AML-193 (cell line): ENCODE measurements at places on chromosomes 12 and 14.
A peak's percentile ranks its signal among the peaks of the same experiment; 100 is the strongest.

DNA sequence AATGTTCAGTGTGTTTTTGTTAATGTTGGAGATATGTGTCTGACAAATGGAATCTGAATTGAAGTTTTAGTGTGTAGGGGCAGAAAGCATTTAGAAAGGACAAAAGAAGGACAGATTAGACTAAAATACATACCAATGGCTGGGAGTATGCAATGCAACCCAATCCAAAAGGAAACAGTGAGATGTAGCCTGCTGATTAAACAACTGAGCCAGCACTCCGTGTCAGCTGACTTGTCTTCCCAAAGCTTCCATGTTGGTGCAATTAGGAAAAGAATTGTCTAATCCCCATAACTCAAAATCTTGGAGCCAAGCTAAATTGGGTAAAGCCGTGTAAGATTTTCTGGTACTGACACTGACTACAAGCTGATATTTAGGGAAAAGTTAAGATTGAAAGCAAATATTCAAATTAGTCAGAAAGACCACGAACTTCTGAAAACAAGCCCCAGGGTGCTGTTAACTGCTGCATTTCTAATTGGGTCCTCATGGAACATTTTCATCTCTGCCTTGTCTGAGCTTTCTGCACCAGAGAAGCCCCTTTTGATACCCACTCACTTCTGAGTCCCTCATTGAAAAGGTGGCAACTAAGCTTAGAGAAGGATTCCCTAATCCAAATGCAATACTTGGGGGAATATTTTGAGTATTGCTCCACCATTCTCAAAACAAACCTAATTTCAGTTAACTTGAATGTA is 109.1 kb downstream of the DAD1 start:
- no peak for DNase-seq

DNA sequence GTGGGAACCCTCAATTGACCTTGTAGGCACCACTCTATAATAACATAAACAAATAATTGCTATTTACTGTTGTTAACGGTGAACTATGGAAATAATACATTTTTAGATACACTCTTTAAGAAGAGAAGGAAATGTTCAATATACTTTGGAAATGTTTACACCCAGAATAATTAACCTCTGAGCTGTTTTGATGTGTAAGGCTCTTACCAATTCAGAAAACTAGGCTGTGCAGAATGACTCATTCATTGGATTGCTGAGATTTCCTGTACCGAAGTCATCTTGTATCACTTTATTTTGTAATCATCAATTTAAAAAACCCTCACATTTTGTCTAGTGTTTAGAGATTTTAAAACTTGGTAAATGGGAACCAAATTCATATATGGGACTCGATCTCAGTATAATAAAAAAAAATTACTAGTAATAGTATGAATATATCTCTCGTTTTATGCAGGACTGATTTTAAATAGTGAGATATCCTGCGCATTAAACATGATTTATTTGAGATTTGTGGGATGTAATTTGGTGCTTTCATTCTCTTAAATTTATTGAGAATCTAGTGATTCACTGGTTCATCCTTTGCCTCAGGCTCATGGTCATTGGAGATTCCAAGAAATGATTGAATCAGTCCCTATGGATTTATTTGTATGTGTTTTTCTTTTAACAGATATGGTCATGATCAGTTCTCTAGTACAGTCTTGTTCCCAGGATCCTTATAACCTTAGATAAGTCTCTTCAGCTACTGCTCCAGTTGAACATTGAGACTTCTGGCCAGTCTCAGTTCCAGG is 3.9 kb downstream of the SAMD4A start:
- DNase-seq: no peak

GRCh38 chr14:36773558-36773957 is 111.9 kb downstream of the PAX9 start:
- no peak for DNase-seq

DNA sequence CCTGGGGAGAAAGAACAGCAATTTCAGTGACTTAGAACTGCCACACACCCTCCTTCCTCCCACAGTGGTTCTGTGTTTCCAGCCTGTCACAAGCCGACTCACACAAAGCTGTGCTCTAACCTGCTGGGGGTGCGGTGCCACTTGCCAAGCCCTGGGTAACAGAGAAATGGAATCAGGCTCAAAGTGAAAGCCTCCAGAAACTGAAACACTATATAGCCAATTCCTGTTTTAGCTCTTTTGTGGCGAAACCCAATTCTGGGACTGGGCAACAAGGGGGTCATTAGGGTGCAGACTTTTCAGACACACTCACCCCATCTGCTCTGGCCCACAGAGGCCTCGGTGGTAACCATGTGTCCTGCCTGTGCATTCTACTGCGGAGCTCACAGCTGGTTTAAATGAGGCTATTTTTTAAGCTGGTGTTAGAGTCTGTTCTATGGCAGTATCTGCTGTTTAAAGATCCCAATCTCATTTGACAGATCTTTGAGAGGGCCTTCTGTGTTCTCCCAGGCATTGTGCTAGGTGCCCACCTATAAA is 15.2 kb upstream of the ACTR6 start:
- DNase-seq: no peak

DNA sequence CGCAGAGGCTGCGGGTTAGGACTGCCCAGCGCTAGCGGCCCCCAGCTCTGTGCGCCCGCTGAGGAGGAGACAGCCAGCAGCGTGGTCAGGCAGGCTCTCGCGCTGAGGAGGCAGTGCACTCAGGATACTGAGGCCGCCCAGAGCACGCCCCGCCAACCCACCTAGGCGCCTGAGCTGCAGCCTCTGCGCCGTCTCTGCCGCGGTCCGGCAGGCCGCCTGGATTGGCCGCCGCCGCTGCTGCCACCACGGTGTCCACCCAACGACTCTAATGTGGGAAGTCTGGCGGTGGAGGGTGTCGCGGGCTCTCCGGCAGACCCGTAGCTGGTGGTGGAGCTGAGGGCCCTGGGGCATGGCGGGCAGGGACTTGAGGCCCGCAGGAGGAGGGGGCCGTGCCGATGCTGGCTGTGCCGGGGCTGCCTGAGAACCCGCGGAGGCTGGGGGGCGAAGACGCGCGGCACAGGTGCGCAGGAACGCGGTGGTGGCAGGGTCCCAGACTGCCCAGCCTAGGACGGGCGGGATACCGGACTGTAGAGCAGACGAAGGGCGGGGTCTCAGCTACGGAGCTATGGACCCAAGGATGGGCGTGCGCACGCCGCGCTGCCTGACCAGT is 69.9 kb downstream of the ASCL4 start:
- DNase-seq: no peak

- no peak for DNase-seq
These were observed 20.2 kb downstream of the TMEM229B start for GRCh38 chr14:67468378-67468730.

DNA sequence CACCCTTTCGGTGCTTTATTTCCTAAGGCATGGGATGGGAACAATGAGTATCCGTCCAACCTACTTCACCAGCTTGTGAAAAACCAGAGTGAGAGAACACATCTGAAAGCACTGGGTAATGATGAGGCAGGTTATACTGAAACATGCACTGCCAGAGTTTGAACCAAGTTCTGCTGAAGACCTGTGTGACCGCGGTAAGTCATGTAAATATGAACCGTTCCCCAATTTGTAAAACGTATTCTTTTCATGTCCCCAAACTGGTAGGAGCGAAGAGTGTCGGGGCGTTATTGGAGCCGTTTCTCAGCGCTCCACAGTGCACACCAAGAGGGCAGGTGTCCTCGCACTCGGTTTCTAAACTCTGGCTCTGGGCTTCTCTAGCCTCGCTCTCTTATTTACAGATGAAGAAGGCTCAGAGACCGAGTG is 788 bp upstream of the NGDN start:
- no peak for DNase-seq

DNA sequence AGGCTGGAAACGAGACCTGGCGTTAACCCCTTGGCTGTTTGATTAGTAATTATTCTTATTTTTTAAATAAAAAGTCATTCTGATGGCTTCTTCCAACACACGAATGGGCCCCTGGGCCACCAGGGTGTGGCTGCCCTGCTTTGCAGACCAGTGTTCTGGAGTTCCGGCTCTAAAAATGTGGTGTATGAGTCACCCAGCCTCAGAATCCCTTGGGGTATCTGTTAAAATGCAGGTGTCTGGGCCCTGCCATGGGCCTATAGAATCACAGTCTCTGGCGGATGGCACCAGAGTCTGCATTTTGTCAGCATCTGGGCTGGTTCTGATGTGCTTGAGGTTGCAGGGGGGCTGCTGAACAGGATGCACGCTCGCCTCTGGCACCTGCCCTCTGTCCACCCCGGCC is 2.5 kb upstream of the PSMC1 start:
- DNase-seq: no peak

- no peak for DNase-seq
These were observed 70.5 kb downstream of the EP400 start for GRCh38 chr12:132020292-132020691.

GRCh38 chr12:131923260-131923659 is 5.8 kb upstream of the PUS1 start:
- DNase-seq: no peak

DNA sequence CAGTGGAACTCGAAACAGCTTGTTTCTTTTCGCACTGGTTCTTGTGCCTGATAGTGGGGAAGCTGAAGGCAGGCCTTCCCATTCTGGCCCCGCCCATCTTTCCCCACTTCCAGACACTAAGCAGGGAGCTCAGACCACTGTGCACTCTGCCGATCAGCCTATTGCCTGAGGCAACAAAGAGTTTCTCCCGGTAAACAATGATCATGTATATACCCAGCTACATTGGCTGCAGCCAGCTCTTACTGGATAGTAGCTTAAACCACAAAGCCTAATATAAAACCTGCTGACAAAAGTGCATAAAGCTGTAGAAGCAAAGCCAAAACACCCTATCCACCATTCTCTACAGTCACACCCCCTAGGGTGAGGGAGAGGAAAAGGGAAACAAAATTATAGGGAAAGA is 24.7 kb upstream of the GLIPR1 start:
- DNase-seq: no peak

- no peak for DNase-seq
These were observed 84.7 kb downstream of the GPATCH2L start for GRCh38 chr14:76236172-76237130.

- DNase-seq: no peak
These were observed 174.8 kb downstream of the PELI2 start for GRCh38 chr14:56292970-56293369.

DNA sequence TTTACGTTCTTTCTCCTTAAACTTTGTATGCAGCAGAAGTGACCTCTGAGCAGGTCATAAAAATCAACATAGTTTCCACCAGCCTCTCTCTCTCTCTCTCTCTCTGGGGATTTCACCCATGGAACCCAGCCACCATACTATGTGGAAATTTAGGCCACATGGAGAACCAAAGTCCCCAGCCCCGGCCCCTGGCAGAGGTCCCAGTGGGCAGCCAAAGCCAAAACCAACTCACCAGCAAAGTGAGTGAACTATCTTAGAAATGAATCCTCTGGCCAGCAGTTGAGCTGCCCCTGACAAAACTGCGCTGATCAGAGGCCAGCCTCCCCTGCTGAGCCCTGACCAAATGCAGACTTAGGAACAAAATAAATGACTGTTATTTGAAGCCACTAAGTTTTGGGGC is 9.2 kb downstream of the DUSP6 start:
- no peak for DNase-seq

GRCh38 chr12:63948211-63948610 is 103.7 kb downstream of the SRGAP1 start:
- no peak for DNase-seq

- DNase-seq: peak; percentile 30
These were observed 448 bp downstream of the FBXL14 start for GRCh38 chr12:1594006-1594260.

DNA sequence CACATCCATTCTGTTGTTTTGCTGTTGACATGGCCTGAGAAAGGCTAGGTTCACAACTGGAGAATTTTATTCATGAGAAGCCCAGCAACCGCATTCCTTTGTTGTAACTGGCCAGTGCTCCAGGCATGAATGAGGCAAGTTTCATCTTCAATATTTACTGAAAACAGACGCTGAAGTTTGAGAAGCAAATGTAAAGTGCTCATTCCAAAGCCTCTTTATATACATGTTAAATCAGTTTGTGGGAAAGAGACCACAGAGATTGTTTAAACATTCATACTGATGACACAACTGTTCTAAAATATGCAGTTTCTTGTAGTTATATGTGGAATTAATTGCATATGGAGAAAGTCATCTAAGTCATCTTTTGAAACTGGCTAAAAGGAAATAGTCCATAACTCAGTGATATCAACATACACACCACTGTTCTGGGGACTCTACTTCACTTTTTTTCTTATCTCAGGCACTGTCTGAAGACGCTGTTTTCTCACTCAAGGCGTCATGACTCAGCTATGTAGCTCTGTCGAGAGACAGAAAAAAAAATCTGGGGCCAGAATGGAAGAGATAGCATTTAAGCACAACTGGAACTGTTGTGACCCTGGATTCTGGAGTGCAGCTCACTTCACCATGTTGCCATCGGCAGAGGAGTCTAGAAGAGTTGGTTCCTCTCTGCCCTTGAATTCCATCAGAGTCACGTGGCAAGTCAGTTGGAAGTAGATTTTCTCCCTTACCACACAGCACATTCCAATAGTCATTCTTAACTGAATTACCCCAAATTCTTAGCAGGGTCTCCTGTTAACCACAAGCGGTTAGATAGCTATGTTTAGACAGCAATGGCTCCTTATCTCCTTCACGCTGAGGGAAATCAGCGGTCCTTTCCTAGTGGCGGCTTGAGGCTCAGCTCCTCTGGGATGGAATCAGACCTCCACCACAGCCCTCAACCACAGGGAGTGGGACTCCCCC is 258.4 kb upstream of the HMGA2 start:
- no peak for DNase-seq

DNA sequence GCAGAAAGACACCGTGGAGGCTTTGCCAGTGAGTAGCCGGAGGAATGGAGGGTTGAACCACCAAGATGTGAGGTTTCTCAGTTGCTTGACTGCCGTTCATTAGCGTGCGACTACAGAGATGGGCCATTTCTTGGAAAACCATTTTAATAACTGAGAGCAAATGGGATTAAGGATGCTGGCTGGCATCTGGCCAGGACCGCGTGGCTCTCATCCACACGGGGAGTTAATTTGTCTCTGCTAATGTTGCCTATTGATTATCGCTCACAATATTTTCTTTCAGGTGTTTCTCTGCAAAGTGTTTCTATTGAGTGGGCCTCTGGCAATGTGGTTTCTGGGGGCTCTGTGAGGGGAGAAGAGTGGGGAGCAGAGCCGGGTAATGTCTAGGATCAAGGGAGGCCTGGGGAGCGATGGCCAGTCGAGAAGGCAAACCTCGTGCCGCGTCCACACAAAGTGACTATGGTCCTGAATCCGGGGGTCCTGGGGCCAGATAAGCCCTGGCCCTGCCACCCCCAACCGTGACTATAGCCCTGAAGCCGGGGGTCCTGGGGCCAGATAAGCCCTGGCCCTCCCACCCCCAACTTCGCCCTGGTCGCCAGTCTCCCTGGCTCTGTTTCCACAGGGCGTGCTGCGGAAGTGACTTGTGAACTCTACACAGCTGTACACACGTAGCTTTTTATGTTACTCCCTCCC is 110.6 kb downstream of the PRMT8 start:
- no peak for DNase-seq

- no peak for DNase-seq
These were observed 486.0 kb downstream of the FLRT2 start for GRCh38 chr14:86015941-86016340.

GRCh38 chr12:77104286-77104685 is 38.9 kb upstream of the E2F7 start:
- DNase-seq: no peak

GRCh38 chr12:3520711-3521110 is 29.7 kb downstream of the PRMT8 start:
- no peak for DNase-seq

GRCh38 chr14:39376667-39377403 is 55.4 kb downstream of the FBXO33 start:
- DNase-seq: no peak

GRCh38 chr12:123227581-123228258 is 5.2 kb downstream of the MPHOSPH9 start:
- DNase-seq: no peak
